Activated CD4-positive, alpha-beta T cell treated with anti-CD3 and anti-CD28 coated beads, Interleukin-2, amount 50 U/mL, for 4 hours (primary cell): ENCODE measurements at places on chromosomes 1 and 21.

GRCh38 chr1:210098356-210098755 is 134.2 kb upstream of the SERTAD4 start:
- DNase-seq, result no peak

GRCh38 chr1:219882096-219882495 is 46.3 kb downstream of the SLC30A10 start:
- DNase-seq, result no peak

- DNase-seq, result no peak
Measured at GRCh38 chr1:58816747-58817221, 32.9 kb upstream of the JUN start.

DNA sequence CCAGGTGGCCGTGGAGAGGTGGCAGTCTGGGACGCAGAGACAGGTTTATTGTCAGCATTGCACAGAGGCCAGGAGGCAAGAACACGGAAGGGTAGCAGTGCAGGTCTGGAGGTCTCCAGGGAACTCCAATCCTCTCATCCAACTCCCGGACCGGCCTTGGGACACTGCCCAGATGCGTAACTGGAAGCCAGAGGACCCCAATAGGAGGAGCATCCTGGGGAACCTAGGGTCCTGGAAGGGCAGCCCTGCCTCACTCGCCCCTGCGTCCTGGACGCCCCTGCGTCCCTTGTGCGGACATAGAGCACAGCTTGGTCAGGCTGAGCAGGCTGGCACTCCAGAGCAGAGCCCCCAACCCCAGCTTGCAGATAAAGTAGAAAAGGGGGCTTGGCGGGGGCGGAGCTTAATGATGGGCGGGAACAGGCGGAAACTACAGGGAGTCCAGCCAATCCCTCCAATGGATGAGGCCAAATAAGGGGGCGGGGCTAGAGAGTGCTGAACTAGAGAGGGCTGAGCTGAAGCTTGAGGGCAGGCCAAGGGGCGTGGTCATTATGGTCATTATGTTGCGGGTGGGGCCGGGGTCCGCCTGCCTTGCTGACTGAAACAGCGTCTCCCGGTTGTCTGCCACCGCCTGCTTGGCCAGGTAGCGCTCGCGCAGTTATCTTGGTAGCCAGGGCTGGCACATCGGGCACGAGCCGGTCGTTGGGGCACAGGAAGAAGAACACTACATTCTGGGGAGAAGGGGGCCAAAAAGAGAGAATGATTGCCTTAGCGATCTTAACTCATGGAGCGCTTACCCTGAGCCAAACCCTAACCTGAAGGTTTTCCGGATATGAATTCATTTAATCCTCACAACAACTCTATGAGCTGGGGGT is 3.7 kb upstream of the ARHGEF19 start:
- DNase-seq, result peak; percentile 43

GRCh38 chr1:19644681-19645410 is 735 bp downstream of the NBL1 start:
- DNase-seq, result peak; percentile 36

DNA sequence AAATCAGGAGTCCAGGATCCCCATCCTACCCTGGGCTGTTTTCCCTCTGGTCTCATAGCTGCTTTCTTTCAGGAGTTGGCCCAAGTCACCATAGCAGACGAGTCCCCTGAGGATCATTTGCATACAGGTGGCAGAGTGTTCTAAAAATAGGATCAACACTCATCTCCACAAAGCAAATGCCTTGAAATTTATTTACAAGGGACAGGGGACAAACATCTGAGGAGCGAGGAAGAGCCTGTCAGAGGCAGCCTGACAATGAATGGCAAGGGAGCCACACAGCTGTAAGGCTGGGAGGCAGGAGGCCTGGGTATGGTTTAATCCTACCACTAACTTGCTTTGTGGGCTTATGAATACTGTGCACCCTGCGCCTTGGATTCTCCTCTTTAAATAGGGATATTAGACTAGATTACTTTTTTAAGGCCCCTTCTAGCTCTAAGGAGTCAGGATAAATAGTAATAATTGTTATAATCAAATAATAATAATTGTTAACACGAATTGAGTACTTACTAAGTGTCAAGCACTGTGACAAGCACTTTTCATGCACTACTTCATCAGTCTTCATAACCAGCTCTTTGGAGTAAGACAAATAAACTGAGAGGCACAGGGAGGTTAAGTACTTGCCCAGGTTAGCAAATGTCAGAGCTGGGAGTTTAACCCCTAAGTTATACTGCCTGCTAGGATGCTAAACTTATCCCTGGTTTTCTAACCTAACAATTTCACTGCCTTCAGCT is 34.5 kb downstream of the RAB3B start:
- no peak for DNase-seq
